Mucosa of gallbladder (tissue), 1 donor: ENCODE measurements at places on chromosomes 3 and 15.

GRCh38 chr3:65995030-65995429 lies 43.7 kb downstream of the MAGI1 start:
- DNase-seq = no peak

GRCh38 chr3:78041486-78041885 lies 1001.6 kb downstream of the ROBO2 start:
- no peak for DNase-seq

DNA sequence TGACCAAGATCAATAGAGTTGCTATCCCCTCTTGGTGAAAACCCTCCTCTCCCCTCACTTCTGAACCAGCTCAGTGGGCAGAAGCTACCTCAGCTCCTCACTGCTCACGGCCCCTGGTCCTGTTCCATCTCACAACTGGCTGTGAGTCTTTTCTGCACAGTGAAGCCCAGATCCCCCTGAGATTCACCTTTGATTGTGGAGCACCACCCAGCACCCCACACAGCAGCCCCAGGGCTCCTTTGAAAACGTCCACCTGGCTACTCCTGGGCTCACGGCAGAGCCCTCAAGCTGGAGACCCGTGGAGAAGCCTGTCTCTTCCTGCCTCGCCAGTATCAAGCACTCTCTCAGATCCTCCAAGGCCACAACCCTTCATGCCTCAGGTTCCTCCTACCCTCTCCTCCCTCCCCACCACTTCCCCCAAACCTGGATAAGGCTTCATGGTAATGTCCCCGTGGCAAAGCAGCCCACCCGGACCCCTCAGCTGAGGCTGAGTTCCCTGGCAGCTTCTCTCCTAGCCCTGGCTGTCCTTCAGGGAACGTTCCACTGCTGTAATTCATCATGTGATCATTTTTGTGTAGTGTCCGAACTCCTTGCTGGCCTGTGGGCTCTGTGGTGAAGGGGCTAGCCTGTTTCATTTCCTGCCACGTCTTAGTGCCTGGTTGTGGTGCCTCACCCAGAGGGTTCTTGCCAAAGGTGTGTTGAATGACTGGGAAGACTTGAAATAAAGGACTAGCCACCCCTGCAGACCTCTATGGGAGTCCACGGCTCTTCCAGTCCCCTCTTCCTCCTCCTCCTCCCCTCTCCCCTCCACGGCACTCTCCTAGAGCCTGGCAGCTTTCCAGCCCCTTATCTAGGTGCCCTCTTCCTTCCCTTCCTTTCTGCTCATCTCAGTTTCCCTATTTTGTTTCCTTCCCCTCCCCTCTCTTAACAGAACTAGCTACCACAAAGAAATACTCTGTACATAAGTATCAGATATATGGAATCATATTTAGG lies 44.5 kb downstream of the KY start:
- no peak for DNase-seq

GRCh38 chr3:59318881-59319280 lies 269.1 kb upstream of the CFAP20DC start:
- DNase-seq = no peak

GRCh38 chr15:70584441-70584837 lies 178.9 kb downstream of the UACA start:
- no peak for DNase-seq

- no peak for DNase-seq
Observed at GRCh38 chr3:190261015-190261414, 61.2 kb downstream of the CLDN1 start.

- no peak for DNase-seq
Observed at GRCh38 chr3:49329186-49329585, 10.7 kb downstream of the USP4 start.

DNA sequence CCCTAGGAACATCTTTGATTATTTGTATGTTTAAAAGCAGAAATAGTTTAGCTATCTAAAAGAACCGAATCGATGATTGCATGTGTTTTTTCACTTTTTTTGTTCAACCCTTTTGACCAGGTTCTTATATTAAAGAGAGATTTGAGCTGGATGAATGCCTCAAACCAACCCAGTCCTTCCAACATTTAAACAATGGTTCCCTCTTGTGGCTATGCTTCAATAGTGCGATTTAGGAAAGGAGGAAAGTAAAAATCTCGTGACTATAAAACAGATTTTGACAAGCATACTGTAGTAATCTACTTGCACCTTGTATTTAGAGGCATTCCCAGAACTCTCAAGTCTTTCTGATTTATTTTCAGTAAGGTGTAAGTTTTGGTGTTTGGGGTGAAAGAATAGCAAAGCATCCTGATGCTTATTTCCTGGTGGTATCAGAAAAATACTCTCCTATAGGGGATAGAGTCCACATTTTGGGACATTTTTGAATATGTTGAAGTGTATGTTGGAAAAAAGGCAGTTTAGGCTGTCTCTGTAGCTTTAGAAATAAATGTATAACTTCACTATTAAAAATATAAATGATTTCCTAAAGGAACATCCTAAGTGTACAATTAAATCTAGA lies 159.6 kb upstream of the KCNH8 start:
- DNase-seq = no peak

- no peak for DNase-seq
Observed at GRCh38 chr3:76438971-76439370, 600.9 kb upstream of the ROBO2 start.

DNA sequence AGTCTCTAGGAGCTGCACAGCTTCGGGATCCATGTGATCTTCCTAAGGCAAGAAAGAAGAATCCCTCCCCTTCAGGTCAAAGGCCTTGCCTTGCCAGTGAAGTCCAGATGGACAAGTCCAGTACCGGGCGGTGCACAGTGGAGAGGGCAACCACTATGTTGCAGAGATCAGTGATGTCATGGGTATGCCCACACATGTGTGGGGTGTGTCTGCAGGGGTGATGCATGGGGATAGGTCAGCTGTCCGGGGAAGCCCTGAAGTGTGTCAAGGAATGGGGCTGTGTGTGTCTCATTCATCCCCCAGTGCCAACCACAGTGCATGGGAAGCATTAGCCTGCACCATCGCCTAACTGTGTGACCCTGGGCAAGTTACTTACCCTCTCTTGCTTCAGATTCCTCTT lies 66.5 kb downstream of the TLE3 start:
- DNase-seq = no peak

DNA sequence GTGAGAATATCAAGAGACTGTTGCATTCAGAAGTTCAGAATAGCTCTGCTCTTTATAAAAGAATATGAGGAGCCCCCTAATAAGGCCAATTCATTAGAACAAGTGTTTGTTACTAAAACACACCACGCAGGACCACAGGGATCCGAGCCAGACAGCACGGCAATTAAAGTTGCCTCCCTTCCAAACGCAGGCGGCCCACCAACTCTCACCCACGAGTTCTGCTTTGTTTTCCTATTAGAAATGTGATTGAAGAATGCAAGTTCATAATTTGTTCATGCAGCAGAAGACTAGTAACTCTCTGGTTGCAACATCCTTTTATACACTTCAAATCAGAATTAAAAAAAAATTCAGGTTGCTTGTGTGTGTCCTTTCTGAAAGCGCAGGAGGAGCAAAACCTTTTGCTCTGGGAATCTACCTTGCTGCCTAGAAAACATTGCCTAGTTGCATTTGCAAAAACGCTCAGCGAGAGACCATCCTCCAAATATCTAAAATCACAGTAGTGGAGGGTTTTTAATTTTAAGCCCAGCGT lies 1044.1 kb upstream of the NR2F2 start:
- DNase-seq = no peak

DNA sequence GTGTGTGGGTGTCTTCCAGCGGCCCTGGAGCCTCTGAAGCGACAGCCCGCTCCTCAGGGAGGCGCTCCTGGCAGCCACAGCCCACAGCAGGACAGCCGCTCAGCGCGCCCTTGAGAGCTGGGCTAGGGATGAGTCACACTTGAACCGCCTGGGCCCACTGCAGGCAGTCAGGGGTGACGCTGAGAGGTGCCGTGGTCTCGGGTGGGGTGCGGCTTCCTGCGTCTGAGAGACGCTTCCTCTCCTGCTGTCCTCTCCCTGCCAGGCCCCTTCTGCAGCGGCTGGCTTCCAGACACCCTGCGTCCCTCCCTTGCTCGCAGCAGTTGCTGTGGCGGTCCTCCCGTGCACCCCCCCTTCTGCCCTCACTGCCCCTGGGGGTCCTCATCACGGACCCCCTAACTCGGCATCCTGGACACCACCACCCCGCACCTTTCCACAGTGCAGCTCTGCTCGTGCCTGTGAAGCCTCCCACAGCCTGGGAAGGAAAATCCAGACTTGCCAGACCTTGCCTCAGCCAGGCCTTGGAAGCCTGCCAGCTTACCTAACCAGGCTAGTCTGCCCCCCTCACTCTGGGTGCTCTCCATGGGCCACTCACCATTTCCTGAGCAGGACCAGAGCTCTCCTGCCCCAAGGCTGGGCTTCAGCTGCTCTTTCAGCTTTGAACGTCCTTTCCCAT lies 1.1 kb upstream of the SPTBN5 start:
- peak; percentile 80 for DNase-seq

DNA sequence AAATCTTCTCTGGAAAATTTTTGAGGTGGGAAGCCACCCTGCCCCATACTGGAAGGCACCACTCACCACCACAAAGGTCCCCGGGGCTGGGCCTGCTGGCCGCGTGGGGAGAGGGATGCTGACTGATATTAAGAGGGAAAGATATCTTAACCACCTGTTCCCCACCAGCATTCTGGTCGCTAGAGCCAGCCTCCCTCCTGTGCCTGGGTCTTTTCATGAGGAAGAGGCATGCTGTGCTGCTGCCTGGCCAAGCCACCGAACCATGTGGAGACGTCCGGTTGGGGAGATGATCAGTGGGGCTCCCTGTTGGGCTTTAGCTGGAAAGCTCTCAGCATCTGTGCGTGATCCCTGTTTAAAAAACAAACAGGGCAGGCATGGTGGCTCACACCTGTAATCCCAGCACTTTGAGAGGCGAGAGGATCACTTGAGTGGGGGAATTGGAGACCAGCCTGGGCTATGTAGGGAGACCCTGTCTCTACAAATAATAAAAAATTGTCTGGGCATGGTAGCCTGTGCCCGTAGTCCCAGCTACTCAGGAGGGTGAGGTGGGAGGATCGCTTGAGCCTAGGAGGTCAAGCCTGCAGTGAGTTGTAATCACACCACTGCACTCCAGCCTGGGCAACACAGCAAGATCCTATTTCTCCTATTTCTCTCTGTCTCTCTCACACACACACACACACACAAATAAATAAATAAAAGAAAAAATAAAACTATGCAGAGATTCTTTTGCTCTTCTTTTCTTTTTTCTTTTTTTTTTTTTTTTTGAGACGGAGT lies 1.0 kb downstream of the KLHL18 start:
- DNase-seq = no peak

DNA sequence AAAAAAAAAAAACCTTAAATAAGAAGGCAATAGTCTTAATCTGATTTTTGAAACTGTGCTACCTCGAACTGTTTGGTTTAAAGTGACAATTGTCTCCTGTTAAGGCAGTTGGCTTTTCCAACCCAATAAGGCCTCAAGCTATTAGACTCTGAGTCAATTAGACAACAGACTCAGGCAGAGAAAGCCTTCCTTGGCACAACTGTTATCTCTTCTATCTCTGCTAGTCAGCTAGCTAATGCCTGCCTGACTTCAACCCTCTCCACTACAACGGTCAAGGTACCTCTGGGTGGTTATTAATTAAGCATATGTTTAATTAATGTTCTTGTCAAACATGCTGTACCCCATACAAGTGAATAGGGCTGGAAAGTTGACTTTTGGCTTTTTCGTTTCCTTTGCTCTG lies 110.2 kb upstream of the NLGN1 start:
- no peak for DNase-seq

- peak; percentile 70 for DNase-seq
Observed at GRCh38 chr15:51281368-51281967, 56.9 kb downstream of the CYP19A1 start.

DNA sequence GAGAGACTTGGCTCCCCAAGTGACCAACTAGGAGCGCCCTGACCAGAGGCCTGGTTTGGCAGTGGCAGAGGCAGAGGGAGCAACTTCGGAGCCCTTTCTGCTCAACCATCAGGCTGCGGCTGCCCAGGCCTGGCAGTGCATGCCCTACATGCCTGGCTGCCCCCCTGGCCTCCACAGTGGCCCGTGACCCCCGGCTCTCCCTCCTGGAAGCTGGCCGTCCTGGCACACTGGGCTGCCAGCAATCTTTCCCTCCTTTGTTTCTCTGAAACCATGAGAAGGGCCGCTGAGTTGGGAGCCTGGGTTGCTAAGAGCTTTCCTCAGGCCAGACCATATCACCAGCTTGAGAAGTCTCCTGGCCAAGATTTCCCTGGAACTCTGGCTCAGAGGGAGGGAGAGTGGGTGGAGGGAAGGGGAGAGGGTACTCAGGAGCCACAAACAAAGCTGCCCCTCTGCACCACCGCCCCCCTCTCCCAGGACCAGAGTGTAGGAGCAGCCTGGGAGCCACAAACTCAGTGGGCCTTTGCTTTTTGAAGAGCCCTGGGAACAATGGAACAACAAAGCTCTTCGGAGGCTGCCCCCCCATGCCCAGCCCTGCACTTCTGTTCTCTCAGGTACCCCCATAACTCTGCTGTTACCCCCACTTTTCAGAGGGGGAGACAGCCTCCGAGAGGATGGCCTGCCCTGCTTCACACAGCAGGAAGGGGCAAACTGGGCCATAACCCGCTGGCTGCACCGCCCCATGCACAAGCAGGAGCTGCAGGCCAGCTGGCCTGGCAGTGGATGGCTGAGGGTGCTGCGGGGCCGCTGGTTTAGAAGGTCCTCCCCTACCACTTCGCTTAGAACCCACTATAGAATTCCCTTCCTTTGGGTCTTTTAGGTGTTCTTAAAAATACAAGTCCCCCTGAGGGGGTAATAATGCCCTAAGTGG lies 11.3 kb downstream of the CORO2B start:
- no peak for DNase-seq

GRCh38 chr3:152058856-152059255 lies 185.4 kb downstream of the SUCNR1 start:
- DNase-seq = no peak

GRCh38 chr3:41717641-41718040 lies 244.3 kb downstream of the ULK4 start:
- no peak for DNase-seq

DNA sequence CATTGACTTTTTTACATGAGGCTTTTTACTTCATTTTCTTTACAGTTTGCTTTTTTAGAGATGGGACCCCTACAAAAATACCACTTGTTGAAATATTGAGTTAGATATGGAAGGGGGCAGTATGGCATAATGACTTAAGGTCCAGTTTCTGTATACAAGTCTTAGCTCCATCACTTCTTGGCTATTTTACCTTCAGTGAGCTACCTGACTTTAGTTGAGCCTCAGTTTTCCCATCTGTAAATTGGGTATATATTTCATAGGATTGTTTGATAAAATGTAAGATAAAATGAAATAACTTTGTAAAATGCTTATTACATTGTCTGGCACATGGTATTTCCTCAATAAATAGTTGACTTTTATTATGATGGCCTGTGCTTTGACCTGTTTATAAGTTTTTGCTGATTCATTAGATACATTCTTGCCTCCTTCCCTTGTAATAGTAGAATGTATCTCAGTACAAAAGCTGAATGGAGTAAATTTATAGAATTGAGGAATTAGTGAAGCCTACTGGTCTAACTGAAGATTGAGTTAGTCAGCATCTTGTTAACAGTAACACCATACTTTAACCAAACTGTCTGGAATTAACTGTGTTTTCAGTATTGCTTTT lies 27.6 kb downstream of the TBC1D23 start:
- DNase-seq = no peak

- DNase-seq = no peak
Observed at GRCh38 chr3:114872588-114872987, 274.5 kb downstream of the ZBTB20 start.
